Forelimb muscle (tissue), 1 donor: ENCODE measurements at places on chromosomes 4 and X. TPM values are rescaled to one million over a fixed set of nuclear protein-coding genes. Genes with fewer than 3 reads are reported as not detected.

The SRP72 gene
- polyA plus RNA-seq: 71.7 TPM

The GK2 gene
- not detected for polyA plus RNA-seq

The IRF2 gene
- 17.3 TPM for polyA plus RNA-seq

The ALAS2 gene
- polyA plus RNA-seq: 29.3 TPM

The CT45A9 gene
- polyA plus RNA-seq: not detected

The MAGEB10 gene
- polyA plus RNA-seq: not detected

The CTAG1A gene
- polyA plus RNA-seq: not detected

The RAB41 gene
- 0.68 TPM for polyA plus RNA-seq

The GLRA2 gene
- polyA plus RNA-seq: 0.11 TPM

The APBB2 gene
- polyA plus RNA-seq: 33.9 TPM

The MTTP gene
- 1.5 TPM for polyA plus RNA-seq

The SHROOM4 gene
- 4.3 TPM for polyA plus RNA-seq

The CPLX1 gene
- polyA plus RNA-seq: 0.40 TPM

The GAR1 gene
- 28.1 TPM for polyA plus RNA-seq

The NLGN4X gene
- 2.0 TPM for polyA plus RNA-seq

The DBET gene
- polyA plus RNA-seq: not detected

The CSAG3 gene
- not detected for polyA plus RNA-seq

The SMPX gene
- 291 TPM for polyA plus RNA-seq

The KCNIP4 gene
- 0.97 TPM for polyA plus RNA-seq

The TGIF2LX gene
- polyA plus RNA-seq: not detected

The NLRP2B gene
- not detected for polyA plus RNA-seq

The YIPF6 gene
- 29.6 TPM for polyA plus RNA-seq

The ACOT9 gene
- 64.5 TPM for polyA plus RNA-seq

The PGAM4 gene
- not detected for polyA plus RNA-seq

The CLGN gene
- polyA plus RNA-seq: 2.6 TPM

The STBD1 gene
- polyA plus RNA-seq: 58.9 TPM

The XAGE5 gene
- not detected for polyA plus RNA-seq
